Type B pancreatic cell (in vitro differentiated cells): ENCODE measurements at places on chromosomes 16 and 17. TPM values are rescaled to one million over a fixed set of nuclear protein-coding genes. Genes with fewer than 3 reads are reported as not detected.

GRCh38 chr16:51409001-51409675 lies 258.1 kb upstream of the SALL1 start:
- DNase-seq = no peak

DNA sequence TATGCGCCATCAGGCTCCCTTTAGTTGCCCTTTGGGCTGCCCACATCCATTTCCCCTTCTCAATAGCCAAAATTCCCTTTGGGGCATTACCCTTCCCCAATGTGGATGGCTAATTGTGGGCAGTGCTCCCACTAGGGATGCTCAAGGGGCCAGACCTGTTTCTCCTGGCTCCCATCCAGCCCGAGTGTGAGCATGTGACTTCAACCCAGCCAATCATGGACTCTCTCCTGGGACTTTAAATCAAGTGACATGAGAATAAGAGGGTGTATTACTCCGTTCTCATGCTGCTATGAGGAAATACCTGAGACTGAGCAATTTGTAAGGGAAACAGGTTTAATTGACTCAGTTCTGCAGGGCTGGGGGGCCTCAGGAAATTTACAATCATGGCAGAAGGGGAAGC lies 60.9 kb upstream of the WSB1 start:
- no peak for DNase-seq

DNA sequence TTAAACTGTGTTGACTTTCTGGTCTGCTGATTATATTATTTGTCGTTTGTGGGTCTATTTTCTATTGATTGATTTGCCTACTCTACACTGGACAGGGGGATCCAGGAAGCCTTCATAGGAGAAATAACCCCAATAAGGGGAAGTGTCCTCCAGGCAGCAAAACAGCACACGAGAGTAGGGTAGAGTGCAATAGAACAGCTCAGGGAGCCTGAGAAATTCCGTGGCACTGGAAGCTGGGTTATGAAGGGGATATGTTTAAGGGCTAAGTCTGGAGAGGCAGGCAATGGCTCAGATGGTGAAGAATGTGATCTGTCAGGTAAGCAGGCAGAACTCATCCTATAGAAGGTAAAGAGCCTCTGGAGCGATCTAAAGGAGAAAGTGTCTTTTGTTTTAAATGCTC lies 20.9 kb downstream of the GP2 start:
- no peak for DNase-seq

DNA sequence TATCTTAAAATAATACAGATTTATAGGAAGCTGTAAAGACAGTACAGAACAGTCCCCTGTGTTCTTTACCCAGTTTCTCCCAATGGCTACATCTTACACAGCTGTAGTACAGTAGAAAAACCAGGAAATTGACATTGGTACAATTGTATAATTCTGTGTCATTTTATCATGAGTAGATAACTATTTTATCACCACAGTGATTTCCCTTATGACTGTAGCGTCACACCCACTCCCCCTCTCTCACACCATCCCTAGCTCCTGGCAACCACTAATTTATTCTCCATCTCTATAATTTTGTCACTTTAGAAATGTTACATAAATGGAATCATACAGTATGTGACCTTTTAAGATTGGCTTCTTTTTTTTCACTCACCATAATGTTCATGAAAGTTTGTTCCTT lies 30.9 kb downstream of the CLTC start:
- no peak for DNase-seq

- DNase-seq = no peak
Measured at GRCh38 chr17:39196808-39197291, 619 bp downstream of the CACNB1 start.

SLC5A10 gene
- total RNA-seq = 0.19 TPM in 1 of 2 replicates, not detected in the other

MNT gene
- total RNA-seq = 26.9 and 32.9 TPM in 2 replicates

DHX58 gene
- total RNA-seq = 0.72 and 1.3 TPM in 2 replicates

DNA sequence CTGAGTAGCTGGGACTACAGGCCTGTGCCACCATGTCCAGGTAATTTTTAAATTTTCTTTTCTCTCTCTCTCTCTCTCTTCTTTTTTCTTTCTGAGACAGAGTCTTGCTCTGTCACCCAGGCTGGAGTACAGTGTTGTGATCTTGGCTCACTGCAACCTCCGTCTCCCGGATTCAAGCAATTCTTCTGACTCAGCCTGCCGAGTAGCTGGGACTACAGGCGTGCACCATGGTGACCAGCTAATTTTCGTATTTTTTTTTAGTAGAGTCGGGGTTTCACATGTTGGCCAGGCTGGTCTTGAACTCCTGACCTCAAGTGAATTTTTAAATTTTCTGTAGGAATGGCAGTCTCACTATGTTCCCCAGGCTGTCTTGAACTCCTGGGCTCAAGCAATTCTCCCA lies 11.1 kb upstream of the ZNF652 start:
- DNase-seq = no peak

DNA sequence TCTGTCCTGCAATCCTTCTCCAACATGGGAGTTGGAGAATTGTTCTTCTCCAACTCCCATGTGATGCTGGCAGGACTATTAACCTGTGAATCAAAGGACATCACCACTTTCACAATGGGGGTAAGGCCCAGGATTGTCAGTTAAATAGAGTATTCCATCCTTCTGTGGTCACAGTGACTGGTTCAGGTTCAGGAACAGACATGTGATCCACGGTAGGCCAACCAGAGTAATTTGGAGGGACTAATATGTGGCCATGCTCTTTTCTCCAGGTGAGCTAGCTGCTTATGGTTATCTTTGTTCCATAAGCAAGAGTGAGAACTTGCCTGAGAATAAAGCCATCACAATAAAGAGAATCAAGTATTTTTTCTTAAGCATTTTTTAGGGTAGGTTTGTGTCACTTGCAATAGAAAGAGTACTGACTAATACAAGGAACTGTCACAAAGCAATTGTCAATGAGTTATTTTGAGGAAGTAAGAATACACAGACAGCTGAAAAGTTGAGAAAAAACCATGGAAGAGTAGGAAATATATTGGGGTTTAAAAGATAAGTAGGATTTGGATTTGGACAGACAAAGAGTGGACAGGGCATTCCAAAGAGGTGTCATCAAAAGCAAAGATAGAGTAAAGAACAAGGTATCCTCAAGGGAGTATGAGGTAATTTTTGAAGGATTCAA lies 63.4 kb downstream of the BRIP1 start:
- DNase-seq = no peak

FAM20A gene
- total RNA-seq = 11.5 and 24.8 TPM in 2 replicates

GRCh38 chr17:7836596-7837407 lies 2.8 kb downstream of the KDM6B start:
- peak; percentile 92 for DNase-seq

DNA sequence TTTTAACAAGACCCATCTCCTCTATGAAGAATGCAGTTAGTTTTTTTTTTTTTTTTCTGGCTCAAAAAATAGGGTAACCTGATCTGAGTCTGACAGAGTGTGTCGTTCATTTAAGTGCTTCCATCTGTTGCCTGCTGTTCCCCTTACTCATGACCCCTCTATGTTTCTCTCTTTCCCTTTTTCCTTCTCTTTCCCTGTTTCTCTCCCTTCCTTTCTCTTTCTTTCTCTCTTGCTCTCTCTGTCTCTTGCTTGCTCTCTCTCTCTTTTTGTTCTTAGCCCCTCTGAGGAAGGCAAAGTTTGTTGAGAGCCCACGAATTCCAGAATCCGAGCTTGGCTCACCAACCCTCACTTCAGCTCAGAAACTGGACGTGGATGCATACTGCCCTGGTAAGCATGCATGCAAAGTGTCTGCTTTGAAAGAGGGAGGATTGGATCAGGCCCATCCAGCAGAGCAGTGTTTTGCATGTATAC lies 185.0 kb downstream of the TANC2 start:
- DNase-seq = no peak

GRCh38 chr17:70905796-70906195 lies 736.5 kb downstream of the KCNJ2 start:
- DNase-seq = no peak

TP53TG3 gene
- total RNA-seq = not detected in 2 replicates

GRCh38 chr17:9922012-9922848 lies 17.2 kb upstream of the RCVRN start:
- DNase-seq = no peak

DNA sequence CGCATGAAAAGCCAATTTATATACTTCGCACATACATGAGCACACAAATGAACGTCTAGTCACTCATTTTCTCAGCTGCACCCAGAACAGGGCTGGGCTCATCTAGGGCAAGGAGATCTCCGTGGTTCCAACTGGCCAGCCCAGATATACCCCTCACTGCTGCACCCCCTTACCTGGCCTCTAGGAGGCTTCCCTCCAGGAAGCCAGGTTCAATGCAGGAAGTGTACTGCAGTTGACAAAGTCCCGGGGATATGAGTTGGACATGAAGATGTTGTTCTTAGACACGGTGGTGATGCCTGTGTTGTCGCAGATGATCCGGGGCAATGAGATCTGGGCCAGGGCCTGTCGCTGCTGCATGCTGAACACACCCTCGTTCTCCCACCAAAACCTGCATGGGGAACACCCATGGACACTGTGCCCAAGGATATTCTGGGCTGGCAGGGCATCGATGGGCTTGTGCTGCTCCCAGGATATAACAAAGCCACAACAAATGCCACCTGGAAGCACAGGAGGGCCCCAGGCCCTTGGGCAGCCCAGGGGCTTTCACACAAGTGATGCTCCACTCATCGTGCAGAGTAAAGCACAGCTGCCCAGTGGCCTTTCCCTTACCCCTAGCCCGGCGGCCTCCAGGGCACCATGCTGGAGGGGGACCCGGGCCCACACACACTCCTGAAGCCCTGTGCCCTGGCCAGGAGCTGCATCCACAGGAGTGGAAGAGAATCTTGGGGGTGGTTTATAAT lies 10.1 kb downstream of the MPO start:
- no peak for DNase-seq

DNA sequence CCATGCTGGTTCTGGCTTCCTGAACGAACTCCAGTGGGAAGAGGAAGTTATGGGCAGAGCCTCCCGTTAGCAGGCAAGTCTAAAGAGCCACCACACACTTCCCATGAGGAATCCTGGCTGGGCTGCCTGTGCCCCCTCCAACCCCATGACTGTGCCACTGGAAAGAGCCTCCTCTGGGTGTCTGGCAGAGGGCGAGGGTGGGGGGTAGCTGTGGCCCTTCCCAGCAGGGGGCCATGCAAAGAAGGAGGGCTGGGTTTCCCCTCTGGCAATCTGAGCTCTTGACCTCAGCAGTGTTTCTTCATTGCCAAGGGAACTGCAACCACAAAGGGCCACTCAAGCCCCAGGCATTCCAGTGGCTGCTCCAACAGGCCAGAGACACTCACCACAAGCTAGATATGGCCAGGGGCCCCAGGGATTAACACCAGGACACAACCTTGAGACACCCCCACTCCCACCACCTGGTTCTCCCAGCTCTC lies 1.7 kb upstream of the RRAD start:
- DNase-seq = no peak

- no peak for DNase-seq
Measured at GRCh38 chr16:56689171-56689570, 6.9 kb downstream of the MT1X start.

DNA sequence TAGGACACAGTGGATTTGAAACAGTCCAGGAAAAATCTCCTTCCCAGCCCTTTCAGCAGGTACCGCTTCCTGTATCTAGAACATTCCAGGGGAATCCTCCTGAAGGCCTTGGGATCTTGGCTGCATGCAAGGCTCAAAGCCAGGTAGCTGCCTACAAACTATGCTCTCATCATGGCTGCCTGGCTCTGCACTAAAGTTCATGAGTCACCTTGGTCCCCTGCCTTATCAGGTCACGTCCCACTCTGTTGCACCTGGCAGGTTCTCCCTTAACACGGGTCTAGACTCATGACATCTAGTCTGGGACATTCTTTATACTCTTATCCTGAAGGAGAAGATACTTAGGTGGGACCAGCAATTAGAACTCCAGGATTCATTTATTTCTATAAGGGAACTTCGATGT lies 15.8 kb downstream of the FA2H start:
- DNase-seq = no peak

- no peak for DNase-seq
Measured at GRCh38 chr17:45221081-45222013, at the start of gene FMNL1. Gene FMNL1, plus strand, starts transcription at chr17:45221885. Its CDS starts 240 bp downstream, at chr17:45222125.

SAMD14 gene
- total RNA-seq = 2.2 and 14.1 TPM in 2 replicates

UNC13D gene
- 7.1 and 7.4 TPM in 2 replicates for total RNA-seq
